Activated CD4-positive, alpha-beta T cell treated with anti-CD3 and anti-CD28 coated beads for 48 hours (primary cell): ENCODE measurements at places on chromosomes 3 and 15.

DNA sequence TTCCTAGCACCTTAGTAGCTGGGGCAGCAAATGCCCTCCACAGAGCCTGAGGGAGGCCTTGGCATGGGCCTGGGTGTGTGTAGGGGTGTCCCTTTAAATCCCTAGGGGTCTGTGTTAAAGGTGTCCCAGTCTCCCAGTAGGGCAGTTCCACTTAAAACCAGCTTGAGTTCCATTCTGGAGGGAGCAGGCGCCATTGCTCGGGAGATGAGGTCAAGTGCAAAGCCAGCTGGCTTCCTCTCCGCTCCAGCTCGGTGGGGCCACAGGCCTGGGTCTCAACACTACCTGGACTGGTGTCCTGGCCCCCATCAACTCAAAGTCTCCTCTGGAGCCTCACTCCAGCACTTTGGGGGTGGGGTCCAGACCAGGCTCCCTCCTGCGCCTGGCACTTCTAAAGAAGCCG lies 25.2 kb downstream of the FEM1B start:
- no peak for DNase-seq

DNA sequence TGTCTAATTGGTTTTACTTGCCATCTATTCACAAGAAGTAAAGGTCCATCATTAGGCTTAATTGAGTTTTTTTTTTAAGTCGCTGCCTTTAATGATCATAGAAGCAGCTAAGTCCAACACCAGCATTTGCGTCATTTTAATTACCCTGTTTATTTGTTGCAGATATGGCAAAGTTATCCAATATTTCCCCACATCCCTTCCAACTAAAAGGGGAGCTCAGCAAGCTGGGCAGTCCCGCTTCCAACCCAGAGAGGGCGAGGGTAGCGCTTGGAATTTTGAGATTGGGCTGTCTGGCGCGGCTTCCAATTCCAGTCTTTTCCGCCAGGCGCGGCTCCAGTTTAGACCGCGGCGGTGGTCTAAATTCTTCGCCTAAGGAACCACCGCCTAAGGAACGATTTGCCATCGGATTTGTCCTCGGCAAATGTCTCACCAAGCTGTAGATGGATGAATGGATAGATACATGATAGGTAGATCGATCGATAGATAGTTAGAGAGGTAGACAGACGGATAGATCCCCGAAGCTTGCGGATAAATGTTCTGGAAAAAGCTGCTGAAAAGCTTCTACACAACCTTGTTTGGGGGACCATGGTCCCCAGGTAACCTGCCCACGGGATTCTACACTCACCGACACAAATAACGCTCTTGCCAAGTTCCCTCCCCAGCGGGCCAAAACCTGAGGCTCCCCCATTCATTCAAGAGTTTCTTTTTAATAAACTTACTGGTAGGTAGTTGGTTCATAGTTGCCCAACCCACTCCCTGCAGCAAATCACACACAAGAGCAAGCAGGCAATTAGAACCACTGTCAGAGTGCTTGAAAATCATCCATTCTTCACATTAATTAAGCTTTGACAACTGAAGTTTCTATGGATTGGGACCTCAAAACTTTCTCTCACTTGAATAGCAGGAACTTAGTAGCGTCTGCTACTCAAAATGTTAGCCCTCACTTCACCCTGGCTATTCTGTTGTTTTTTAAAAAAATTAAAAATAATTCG lies 49.1 kb downstream of the ZIC4 start:
- DNase-seq = no peak

DNA sequence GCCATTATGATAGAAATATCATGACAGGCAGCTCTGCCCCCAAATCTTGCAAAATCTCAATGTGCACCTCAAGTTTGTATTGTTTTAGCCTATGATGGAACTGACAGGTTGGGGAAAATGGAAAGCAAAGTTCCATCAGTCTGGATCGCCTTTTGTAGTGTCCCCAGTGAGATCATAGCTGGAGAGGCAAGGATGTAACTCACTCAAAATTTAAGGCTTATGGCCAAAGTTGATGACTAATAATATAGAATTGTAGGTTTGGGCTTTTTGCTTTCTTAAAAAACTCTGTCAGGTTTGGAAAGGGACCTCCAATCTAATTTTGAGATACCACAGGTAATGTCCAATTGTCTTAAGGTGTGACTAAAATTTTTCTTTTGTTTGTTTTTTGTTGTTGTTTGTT lies 1.4 kb upstream of the ACP3 start:
- no peak for DNase-seq

- DNase-seq = no peak
Measured at GRCh38 chr15:39453620-39454019, 127.3 kb upstream of the THBS1 start.

GRCh38 chr15:33160581-33161165 lies 33.8 kb downstream of the FMN1 start:
- no peak for DNase-seq

DNA sequence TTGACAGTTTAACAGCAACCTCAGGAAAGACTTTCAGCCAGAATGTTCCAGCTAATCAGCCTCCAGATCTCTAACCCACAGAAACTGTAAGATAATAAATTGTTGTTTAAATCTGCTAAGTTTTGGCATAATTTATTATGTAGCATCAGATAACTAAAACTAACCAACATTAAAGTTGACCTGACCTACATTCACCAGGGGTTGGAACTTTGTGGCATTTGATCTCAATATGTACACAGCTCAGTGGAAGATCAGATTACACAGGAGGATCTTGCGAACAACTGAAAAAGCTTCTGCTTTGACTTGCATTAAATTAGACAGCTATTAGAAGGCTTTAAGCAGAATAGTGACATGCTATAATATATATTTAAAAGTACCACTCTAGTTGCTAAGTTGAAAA lies 91.4 kb upstream of the POU1F1 start:
- DNase-seq = no peak

GRCh38 chr3:51393564-51393963 lies 2.5 kb downstream of the RBM15B start:
- no peak for DNase-seq

- DNase-seq = peak; percentile 53
Measured at GRCh38 chr3:38205472-38205805, 40.1 kb downstream of the OXSR1 start.

- peak; percentile 69 for DNase-seq
Measured at GRCh38 chr3:160225176-160226025, at the start of gene C3orf80. TSS of gene C3orf80 (plus strand) at chr3:160225422. CDS start at chr3:160225636, 214 bp downstream.

GRCh38 chr3:123971406-123971805 lies 10.4 kb upstream of the CCDC14 start:
- no peak for DNase-seq

DNA sequence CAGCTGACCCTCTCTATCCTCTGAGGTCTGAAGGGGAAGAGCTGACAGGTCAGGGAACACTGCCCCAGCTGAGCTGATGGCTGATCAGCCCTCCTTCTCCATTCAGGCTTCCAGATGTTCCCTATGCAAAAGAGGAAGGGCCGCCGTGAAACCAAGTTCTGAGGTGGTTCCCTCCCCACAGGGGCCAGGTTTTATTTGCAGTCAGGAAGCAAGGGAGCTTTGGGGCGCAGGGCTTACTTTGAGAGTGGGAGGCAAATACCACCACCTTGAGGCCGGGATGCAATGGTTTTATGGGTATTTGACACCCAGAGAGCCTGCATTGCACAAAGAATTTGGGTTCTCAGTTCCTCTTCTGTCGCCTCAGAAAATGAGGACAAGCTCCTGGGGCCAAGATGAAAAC lies 186.9 kb downstream of the ARRDC4 start:
- no peak for DNase-seq

GRCh38 chr3:150519026-150519425 lies 27.3 kb downstream of the SERP1 start:
- no peak for DNase-seq
